ENCODE measurements at places on chromosomes 7 and 10.

GRCh38 chr7:1848013-1848640, 178.1 kb downstream of the ELFN1 start:
- no peak for DNase-seq

GRCh38 chr10:16832351-16833080, 15.3 kb upstream of the RSU1 start:
- DNase-seq: no peak

- no peak for DNase-seq
Observed at GRCh38 chr10:66737241-66737640, 188.6 kb upstream of the LRRTM3 start.

DNA sequence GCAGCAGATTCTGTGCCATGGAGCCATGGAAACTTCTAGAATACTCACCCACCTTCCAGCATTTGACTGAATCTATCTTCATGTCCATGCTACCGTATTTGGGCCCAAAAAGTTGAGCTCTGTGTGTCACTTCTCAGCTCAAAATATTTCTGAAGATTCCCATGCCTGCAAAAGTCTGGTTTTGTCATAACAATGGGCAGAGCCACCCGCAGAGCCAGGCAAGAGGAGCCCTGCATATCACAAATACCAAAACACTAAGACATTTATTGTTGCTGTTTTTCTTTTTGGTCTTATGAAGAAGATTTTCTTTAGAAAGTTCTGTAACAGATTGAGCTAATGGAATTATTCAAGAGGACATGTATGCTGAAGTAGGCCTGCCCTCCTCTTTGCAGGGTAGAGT, 68.1 kb downstream of the PRTFDC1 start:
- no peak for DNase-seq

GRCh38 chr10:113890769-113891168, 36.3 kb downstream of the NHLRC2 start:
- no peak for DNase-seq

- DNase-seq: no peak
Observed at GRCh38 chr10:43131906-43132305, 6.3 kb upstream of the CSGALNACT2 start.

- DNase-seq: no peak
Observed at GRCh38 chr7:95781961-95782586, 9.7 kb downstream of the DYNC1I1 start.

- DNase-seq: peak; percentile 17
Observed at GRCh38 chr10:77873536-77874380, 52.8 kb downstream of the DLG5 start.

DNA sequence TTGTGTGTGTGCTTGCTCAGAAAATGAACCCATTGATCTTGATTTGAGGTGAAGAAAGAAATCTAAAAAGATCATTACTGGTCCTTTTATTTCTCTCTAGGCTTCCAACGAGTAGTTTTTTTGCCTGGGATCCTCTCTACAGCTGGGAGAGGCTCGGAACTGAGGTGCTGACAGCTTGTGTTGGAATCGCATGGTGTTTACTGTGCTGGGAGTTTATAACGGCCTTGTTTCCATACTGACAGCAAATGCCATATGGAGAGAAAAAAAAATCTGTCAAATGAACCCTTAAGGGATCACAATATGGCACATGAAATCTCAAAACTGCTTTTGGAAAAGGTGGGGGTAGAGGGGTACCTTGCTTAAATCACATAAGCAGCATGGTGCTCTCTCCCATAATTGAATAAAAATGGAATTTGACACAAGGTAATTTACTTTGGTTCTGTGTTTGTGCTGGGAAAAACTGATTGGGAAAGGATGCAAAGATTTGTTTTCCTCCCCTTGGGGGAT, 165.0 kb downstream of the RGS10 start:
- no peak for DNase-seq

DNA sequence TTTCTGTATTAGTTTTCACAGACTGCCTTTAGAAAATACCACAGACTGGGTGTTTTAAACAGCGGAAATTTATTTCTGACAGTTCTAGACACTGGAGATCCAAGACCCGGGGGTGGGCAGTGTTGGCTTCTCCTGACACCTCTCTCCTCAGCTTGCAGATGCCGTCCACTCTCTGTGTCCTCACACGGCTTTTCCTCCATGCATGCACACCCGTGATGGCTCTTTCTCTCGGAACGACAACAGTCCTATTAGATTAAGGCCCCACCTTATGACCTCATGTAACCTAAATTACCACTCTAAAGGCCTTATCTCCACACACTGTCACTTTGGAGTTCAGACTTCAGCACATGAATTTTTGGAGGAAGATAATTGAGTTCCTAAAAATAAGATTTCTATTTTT, 142.9 kb upstream of the VWC2 start:
- DNase-seq: no peak

DNA sequence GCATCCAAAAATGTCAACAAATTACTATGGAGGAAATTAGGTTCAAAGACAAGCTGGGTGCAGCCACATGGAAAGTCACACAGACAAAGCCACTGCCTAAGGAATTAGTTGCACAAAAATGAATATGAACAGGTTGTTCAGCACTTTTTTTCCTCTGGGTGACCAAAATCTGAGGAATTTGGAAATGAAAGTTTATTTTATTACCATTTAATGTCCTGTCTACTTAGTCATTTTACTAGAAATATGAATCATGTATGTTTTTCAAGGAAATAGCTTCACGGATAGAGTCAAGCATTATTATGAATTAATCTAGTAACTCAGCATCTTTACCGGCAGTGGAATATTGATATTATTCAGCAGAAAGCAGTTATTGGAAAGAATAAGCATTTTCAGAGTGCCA, 106.3 kb downstream of the ANK3 start:
- DNase-seq: no peak

GRCh38 chr7:127765150-127765549, 113.2 kb downstream of the SND1 start:
- no peak for DNase-seq

- DNase-seq: no peak
Observed at GRCh38 chr10:101781655-101781983, 1.6 kb downstream of the NPM3 start.

DNA sequence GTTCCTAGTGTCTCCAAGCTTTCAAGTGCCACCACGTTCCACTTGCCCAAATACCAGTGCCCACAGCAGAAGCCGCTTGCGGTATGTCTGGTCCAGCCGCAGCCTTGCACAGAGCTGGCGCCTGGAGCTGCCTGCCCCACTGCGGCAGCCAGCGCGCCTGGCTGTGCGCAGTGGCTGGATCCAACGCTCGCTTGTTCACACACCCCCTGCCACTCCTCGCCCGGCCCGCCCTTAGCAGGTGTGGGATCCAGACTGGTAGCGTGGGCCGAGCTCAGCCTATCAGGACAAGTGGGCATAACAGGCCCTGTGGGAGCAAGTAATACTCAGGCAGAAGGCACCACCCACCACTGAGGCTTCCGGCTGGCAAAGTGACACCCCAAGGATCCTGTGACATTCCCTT, 294.4 kb downstream of the GRM8 start:
- DNase-seq: no peak
